ENCODE measurements at places on chromosomes 5 and 9. TPM values are rescaled to one million over a fixed set of nuclear protein-coding genes. Genes with fewer than 3 reads are reported as not detected.

DNA sequence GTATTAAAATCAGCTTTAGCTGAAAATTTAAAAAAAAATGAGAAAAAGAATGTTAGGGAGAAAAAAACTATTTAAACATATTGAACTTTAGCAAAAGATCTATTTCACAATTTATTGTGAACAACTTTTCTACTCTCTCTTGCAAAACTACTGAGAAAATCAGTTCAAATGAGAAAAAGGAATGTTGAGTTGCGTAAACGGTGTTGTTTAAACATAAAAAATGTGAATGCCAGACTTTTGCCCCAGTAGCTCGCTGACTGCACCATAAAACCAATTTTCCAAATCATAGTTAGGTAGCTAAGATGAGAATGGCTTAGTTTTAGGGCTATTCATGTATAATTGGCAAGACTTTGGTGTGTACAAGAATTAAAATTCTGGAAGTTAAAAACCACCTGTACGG lies 13.4 kb upstream of the RAD23B start:
- H3K27ac ChIP-seq, result no peak overlapping the region
- H3K36me3 ChIP-seq, result no peaks in the 10 kb centered on the region
- no peak for DNase-seq
- no peaks in the 10 kb centered on the region for H3K27me3 ChIP-seq
- peak overlapping the region; percentile 29 for H3K4me3 ChIP-seq
- no peaks in the 10 kb centered on the region for H3K4me1 ChIP-seq

GRCh38 chr5:133744051-133744959 lies 132.0 kb upstream of the FSTL4 start:
- peaks cover 7% of the 10 kb centered on the region for H3K4me1 ChIP-seq
- H3K4me3 ChIP-seq, result no peak overlapping the region
- no peak overlapping the region for H3K27ac ChIP-seq
- H3K27me3 ChIP-seq, result no peaks in the 10 kb centered on the region

GRCh38 chr9:126722922-126723806 lies 81.7 kb upstream of the ZBTB43 start:
- H3K36me3 ChIP-seq, result no peaks in the 10 kb centered on the region
- peak overlapping the region; percentile 73 for H3K4me3 ChIP-seq
- DNase-seq, result peak; percentile 89
- H3K27ac ChIP-seq, result peak overlapping the region; percentile 88

The MARCOL gene
- total RNA-seq, result not detected

- H3K4me1 ChIP-seq, result no peaks in the 10 kb centered on the region
- H3K36me3 ChIP-seq, result no peaks in the 10 kb centered on the region
- no peak for DNase-seq
- H3K27ac ChIP-seq, result no peak overlapping the region
These were observed 157.1 kb upstream of the MPDZ start for GRCh38 chr9:13436591-13436990.

DNA sequence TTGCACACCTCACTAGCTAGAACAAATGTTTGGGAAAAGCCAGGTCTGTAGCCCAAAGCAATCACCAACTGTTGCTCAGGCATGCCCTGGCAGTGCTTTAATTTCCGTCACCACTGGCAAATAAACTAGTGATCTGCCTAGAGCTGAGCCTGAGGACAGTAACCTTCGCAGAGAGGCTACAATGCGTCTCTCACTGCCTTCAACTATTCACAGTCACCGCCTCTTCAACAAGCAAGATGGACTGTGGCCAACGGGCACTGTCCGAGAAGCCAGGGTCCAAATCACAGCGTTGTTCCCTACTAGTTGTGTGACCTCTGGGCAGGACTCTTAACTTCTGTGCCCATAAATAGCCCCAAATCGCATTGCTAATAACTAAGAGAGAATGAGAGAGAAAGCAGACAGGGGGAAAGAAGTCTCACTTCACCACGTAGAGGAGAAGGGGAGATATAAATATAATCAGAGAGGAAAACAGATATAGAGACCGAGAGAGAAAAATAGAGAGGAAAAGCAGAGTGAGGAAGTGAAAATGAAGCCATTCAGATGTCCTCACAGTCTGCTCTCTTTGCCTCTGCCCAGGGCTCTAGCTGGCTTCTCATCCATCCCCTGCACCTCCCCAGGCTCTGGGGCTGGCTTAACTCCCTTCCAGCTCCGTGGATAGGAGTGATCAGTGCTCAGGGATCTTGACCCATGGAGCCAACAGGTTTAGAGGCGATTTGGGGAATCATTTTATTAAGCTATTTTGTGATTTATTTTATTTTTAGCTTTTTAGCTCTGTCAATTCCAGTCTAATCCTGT lies 157.9 kb downstream of the ZDHHC21 start:
- no peaks in the 10 kb centered on the region for H3K27me3 ChIP-seq
- no peak overlapping the region for H3K27ac ChIP-seq
- no peak overlapping the region for H3K4me3 ChIP-seq

The HARS2 gene
- total RNA-seq, result 136 TPM

The PHF24 gene
- total RNA-seq, result not detected

- no peak for DNase-seq
- no peaks in the 10 kb centered on the region for H3K27me3 ChIP-seq
- H3K27ac ChIP-seq, result no peak overlapping the region
- no peaks in the 10 kb centered on the region for H3K36me3 ChIP-seq
These were observed 123.1 kb downstream of the DMRT2 start for GRCh38 chr9:1173211-1173610.

DNA sequence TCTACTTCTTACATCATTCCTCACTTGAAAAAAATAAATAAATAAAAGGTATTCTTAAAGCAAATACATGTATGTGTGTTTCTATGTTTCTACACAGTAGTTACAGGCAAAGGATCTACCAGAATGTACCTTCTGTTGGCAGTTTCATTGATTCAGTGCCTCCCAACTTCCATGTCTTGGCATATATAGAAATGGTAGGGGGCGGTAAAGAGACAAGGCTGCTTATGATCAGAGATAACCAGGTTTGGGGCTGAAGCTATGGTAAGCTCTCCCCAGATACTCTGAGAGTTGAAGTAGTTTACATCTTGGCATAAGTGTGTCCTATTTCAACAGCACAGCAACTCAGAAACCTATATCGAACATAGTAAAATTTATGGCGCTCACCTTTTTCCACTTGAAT lies 1075.4 kb upstream of the C9orf72 start:
- no peaks in the 10 kb centered on the region for H3K27me3 ChIP-seq
- H3K27ac ChIP-seq, result no peak overlapping the region
- H3K4me3 ChIP-seq, result no peak overlapping the region
- H3K36me3 ChIP-seq, result no peaks in the 10 kb centered on the region
- no peaks in the 10 kb centered on the region for H3K4me1 ChIP-seq

The BARHL1 gene
- not detected for total RNA-seq

The NR2F1-AS1 gene
- total RNA-seq, result 19.9 TPM

DNA sequence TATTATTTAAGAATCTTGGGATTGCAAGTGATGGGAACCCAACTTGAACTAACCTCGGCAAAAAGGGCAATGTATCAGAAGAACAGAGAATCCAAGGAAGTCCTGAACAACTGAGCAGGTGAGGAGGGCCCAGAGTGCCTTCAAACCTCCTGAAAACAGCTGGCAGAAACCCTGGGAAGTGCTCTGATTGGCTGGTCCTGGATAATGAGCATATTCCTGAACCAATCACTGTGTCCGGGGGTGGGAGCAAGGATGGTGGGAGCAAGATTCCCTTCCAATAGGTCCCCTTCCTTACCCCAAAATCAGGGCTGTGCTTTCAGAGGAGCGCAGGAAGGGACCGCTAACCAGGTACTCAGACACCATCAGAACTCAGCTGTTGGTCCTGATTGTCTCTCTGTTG lies 31.9 kb upstream of the TBC1D2 start:
- no peak for DNase-seq
- no peak overlapping the region for H3K27ac ChIP-seq
- no peak overlapping the region for H3K4me3 ChIP-seq

The FIBCD1 gene
- total RNA-seq, result 15.8 TPM

GRCh38 chr9:112542593-112543292 lies 56.1 kb downstream of the KIAA1958 start:
- no peak overlapping the region for H3K4me3 ChIP-seq
- H3K27ac ChIP-seq, result no peak overlapping the region
- H3K4me1 ChIP-seq, result no peaks in the 10 kb centered on the region
- no peaks in the 10 kb centered on the region for H3K36me3 ChIP-seq
- DNase-seq, result no peak

The TTC33 gene
- total RNA-seq, result 15.1 TPM

- no peaks in the 10 kb centered on the region for H3K36me3 ChIP-seq
- DNase-seq, result no peak
- H3K4me1 ChIP-seq, result no peaks in the 10 kb centered on the region
- H3K4me3 ChIP-seq, result no peak overlapping the region
These were observed 528.9 kb upstream of the ZNF462 start for GRCh38 chr9:106334081-106334480.

DNA sequence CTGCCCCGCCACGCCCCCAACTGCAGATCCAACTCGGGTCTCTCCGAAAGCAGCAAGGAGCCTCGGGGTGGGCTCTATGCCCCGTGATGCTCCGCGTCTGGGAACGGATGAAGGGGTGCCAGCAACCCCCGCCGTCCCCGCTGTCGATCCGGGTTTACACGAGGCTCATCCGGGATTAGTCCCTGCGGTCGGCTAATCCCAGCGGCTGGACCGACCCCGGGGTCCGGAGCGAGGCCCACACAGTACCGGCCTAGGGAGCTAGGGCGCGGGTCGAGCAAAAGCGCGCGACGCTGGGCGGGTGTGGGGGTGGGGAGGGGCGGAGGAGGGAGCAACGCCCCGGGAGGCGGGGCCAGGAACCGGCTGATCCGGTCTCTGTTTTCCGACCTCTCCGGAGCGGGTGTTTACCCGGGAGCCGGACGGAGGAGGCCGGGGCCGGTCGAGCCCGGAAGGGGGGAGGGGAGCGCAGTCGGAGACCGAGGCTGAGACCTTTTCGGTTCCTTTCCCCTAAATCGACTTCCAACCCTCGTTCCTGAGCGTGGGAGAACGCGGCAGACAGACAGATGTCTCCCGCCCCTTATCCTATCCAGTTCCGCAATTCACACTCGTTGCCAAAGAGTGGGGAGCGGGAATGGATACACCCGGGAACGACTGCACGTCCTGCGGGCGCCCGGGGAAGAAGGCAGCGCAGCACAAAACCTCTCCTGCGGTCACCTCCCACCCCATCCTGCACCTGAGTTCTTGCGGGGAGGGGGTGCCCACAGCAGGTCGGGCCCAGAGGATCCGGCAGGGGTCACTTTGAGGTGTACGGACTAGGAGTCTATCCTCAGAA lies 28.6 kb downstream of the PCDH1 start:
- no peaks in the 10 kb centered on the region for H3K36me3 ChIP-seq
- H3K27ac ChIP-seq, result peak overlapping the region; percentile 97
- H3K27me3 ChIP-seq, result no peaks in the 10 kb centered on the region

DNA sequence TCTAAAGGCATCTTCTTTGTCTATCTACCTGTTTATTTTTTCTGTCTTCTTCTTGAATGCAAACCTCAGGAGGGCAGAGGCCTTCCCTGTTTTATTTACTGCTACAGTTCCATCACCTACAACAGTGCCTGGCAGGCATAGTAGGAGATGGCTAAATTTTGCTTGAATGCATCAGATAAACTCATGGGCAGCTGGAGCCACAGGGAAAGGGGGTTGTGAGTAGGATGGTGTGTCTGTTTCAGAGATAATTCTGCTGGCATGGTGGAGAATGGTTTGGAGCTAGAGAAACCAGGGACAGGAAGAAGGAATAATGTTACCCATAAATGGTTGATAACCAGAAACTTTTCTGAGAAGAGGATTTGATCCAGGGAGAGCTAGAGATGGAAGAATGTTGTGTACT lies 189.8 kb upstream of the BRINP1 start:
- no peak overlapping the region for H3K4me3 ChIP-seq
- H3K27me3 ChIP-seq, result no peaks in the 10 kb centered on the region
- DNase-seq, result no peak
- peaks cover 29% of the 10 kb centered on the region for H3K4me1 ChIP-seq
- no peak overlapping the region for H3K27ac ChIP-seq

GRCh38 chr5:128163991-128164390 lies 80.4 kb downstream of the SLC12A2 start:
- peaks cover 34% of the 10 kb centered on the region for H3K36me3 ChIP-seq
- DNase-seq, result no peak
- H3K27ac ChIP-seq, result no peak overlapping the region
- no peaks in the 10 kb centered on the region for H3K4me1 ChIP-seq
- no peaks in the 10 kb centered on the region for H3K27me3 ChIP-seq

- no peaks in the 10 kb centered on the region for H3K27me3 ChIP-seq
- no peak overlapping the region for H3K4me3 ChIP-seq
- no peak for DNase-seq
- no peaks in the 10 kb centered on the region for H3K4me1 ChIP-seq
- H3K36me3 ChIP-seq, result no peaks in the 10 kb centered on the region
- H3K27ac ChIP-seq, result no peak overlapping the region
These were observed 114.5 kb upstream of the NR5A1 start for GRCh38 chr9:124621371-124622328.

GRCh38 chr5:116231288-116231687 lies 146.5 kb downstream of the COMMD10 start:
- DNase-seq, result no peak
- H3K36me3 ChIP-seq, result no peaks in the 10 kb centered on the region
- H3K4me3 ChIP-seq, result no peak overlapping the region
- no peaks in the 10 kb centered on the region for H3K27me3 ChIP-seq
- no peak overlapping the region for H3K27ac ChIP-seq
- no peaks in the 10 kb centered on the region for H3K4me1 ChIP-seq

- H3K4me3 ChIP-seq, result no peak overlapping the region
- H3K27ac ChIP-seq, result no peak overlapping the region
- no peaks in the 10 kb centered on the region for H3K4me1 ChIP-seq
- no peak for DNase-seq
- H3K27me3 ChIP-seq, result no peaks in the 10 kb centered on the region
These were observed 112.3 kb downstream of the VCAN start for GRCh38 chr5:83583859-83584258.

DNA sequence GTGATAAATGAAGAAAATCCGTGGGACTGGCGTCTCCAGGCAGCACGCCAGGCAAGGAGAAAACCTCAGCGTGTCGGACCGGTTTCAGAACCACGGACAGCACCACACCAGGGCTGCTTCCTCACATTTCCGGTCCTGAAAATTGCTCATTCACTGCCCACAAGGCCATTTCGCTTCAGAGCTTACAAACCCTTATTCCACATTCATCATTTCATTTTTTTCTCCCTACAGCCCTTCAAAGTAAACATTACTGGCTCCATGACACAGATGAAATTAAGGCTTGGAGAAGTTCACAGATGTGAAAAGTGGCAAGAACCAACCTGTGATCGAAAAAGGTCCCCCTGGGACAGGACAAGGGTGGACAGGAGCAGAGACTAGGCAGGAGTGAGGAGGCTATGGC lies 1.5 kb upstream of the GPRIN1 start:
- H3K36me3 ChIP-seq, result no peaks in the 10 kb centered on the region
- no peak overlapping the region for H3K4me3 ChIP-seq
- H3K27ac ChIP-seq, result no peak overlapping the region
- no peak for DNase-seq
- peaks cover 5% of the 10 kb centered on the region for H3K27me3 ChIP-seq
- H3K4me1 ChIP-seq, result peaks cover 13% of the 10 kb centered on the region

The SLC36A3 gene
- not detected for total RNA-seq

GRCh38 chr9:87944682-87945081 lies 26.9 kb downstream of the SPATA31C1 start:
- no peaks in the 10 kb centered on the region for H3K4me1 ChIP-seq
- no peaks in the 10 kb centered on the region for H3K36me3 ChIP-seq
- DNase-seq, result no peak
- no peaks in the 10 kb centered on the region for H3K27me3 ChIP-seq
- H3K4me3 ChIP-seq, result no peak overlapping the region

- H3K4me1 ChIP-seq, result peaks cover 8% of the 10 kb centered on the region
- DNase-seq, result peak; percentile 73
- H3K4me3 ChIP-seq, result no peak overlapping the region
These were observed 10.5 kb upstream of the SCGB3A1 start for GRCh38 chr5:180601591-180602480.

- no peak overlapping the region for H3K27ac ChIP-seq
- no peak overlapping the region for H3K4me3 ChIP-seq
- no peaks in the 10 kb centered on the region for H3K4me1 ChIP-seq
- no peaks in the 10 kb centered on the region for H3K36me3 ChIP-seq
- peak; percentile 67 for DNase-seq
- peaks cover 11% of the 10 kb centered on the region for H3K27me3 ChIP-seq
These were observed 12.8 kb upstream of the SLC9A3 start for GRCh38 chr5:537098-537497.

GRCh38 chr5:155605920-155606319 lies 592.4 kb downstream of the KIF4B start:
- DNase-seq, result no peak
- H3K36me3 ChIP-seq, result no peaks in the 10 kb centered on the region

All from upper lobe of left lung (tissue), 6 donors.